ENCODE measurements at places on chromosomes 5 and 9. TPM values are rescaled to one million over a fixed set of nuclear protein-coding genes. Genes with fewer than 3 reads are reported as not detected.

GRCh38 chr5:96342581-96342980, 90.5 kb downstream of the PCSK1 start:
- no peak overlapping the region for H3K27ac ChIP-seq
- peaks cover 52% of the 10 kb centered on the region for H3K27me3 ChIP-seq
- no peak for DNase-seq
- peaks cover 16% of the 10 kb centered on the region for H3K4me1 ChIP-seq
- H3K4me3 ChIP-seq, result no peak overlapping the region

DNA sequence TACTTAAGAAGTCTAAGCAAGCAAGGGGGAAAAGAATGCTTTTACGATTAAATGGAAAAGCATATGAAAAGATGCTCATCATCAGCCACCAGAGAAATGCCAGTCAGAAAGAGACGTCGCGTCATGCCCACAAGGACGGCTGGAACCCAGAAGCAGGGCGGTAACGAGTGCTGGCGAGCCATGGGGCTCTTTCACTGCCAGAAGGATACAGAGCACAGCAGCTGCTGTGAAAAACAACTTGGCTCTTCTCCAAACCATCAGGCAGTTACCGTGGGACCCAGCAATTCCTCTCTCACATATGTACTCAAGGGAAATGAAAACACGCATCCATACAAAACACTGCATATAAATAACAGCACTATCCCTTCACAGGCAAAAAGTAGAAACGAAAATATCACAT, 95.5 kb downstream of the CAMSAP1 start:
- no peak for DNase-seq
- no peak overlapping the region for H3K4me3 ChIP-seq
- H3K36me3 ChIP-seq, result peaks cover 8% of the 10 kb centered on the region
- H3K27ac ChIP-seq, result no peak overlapping the region

DNA sequence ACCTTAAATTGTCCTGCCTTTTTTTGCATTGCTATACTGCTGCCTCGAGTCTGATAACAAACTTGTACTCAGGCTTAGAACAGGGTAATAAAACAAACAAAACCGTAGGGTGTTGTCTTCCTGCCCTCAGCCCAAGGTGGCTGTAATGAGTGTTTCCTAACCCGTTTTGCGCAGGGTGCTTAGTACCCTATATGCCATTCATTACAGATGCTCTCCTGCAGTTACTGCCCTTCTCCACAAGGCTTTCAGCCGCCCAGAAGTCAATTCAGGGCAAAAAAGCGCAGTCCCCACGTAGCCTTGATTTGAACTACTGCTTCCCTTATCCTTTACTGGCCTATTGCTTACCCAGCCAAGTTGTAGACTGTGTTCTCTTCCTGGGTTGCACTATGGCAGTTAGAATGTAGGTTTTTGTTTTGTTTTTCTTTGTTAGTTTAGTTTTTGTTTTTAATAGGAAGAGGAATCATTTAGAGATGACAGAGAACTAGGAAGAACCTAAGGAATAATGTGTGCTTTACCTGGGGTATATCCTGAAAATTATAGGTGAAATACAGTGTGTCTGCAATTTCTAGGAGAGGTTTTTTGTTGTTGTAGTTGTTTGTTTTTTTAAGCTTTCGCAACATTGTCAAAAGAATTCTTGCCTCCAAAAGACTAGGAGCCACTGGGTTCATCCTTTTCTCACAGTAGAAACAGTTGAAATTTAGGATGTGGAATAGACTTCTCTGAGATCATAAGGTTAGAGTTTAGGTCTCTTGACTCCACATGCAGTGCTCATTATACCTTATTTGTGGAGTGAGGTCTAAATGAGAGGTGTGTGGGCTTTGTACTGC, 1.3 kb downstream of the HMGXB3 start:
- no peaks in the 10 kb centered on the region for H3K27me3 ChIP-seq
- H3K36me3 ChIP-seq, result peaks cover 4% of the 10 kb centered on the region
- peak; percentile 43 for DNase-seq

DNA sequence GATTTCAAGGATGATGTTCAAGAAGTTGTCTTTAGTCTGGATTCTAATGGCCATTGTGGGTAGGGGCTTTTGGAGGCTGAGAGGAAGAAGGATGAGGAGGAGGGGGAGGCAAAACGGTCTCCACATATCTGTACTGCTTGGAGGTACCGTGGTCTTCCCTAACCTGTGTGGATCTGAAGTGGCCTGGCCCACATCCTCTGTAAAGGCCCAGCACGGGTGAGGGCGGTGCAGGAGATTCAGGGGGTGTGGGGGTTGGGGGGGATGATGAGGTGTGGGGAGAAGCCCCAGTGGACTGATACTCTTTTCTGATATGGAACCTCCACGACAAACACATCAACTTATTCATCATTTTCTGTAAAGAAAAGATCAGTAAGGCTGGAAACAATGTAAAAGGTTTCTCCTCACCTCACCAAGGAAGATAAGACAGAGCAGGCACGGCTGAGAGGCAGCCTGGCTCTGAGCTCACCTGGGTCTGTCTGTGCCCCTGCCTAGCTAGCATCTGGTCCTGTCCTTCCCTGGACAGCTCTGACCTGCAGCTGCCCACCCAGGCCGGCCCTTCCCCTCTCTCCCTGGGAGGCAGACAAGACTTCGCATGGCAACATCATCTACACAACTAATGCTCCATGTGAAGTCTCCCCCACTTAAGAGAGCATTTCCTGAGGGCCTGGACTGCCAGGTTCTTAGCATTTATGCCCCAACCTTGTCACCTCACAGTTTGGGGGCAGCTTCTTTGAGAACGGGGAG, 5.6 kb upstream of the IL3 start:
- peaks cover 10% of the 10 kb centered on the region for H3K27me3 ChIP-seq
- no peak overlapping the region for H3K4me3 ChIP-seq
- peak overlapping the region; percentile 83 for H3K27ac ChIP-seq

DNA sequence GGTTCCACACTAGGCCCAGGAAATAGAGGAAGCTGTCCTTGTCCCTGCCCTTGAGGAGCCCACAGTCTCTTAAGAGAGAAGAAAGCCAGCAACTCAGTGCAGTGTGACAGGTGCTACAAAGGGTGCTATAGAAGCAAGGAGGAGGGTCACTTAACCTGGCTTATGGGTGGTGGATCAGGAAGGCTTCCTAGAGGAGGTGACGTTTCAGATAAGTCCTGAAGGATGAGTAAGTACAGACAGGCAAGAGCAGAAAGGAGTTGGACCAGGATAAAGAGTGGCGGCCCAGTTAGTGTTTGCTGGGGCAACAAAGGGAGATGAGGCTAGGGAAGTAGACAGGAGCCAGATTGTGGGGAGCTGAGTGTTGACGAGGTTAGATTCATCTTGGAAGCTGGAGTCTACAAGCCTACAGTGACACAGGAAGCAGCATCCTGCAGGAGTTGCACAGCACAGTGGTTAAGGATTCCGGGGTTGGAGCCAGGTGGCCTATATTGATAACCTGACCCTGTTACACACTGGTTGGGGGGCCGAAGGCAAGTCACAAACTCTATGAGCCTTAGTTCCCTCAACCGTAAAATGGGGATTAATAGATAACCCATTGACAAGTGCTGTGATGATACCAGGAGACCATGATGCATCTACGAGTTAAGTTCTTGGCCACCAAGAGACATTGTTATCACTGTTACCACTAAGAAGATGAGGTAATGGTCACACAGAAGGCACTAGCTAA, 5.4 kb upstream of the LHX6 start:
- no peaks in the 10 kb centered on the region for H3K27me3 ChIP-seq
- no peak overlapping the region for H3K4me3 ChIP-seq
- peaks cover 3% of the 10 kb centered on the region for H3K36me3 ChIP-seq
- H3K27ac ChIP-seq, result no peak overlapping the region
- no peak for DNase-seq

- H3K27me3 ChIP-seq, result peaks cover 25% of the 10 kb centered on the region
- no peak overlapping the region for H3K4me3 ChIP-seq
- no peaks in the 10 kb centered on the region for H3K36me3 ChIP-seq
- DNase-seq, result no peak
- peaks cover 2% of the 10 kb centered on the region for H3K4me1 ChIP-seq
Measured at GRCh38 chr5:168712280-168712924, 133.2 kb upstream of the PANK3 start.

GRCh38 chr5:156036640-156037039, 290.3 kb upstream of the SGCD start:
- H3K27ac ChIP-seq, result no peak overlapping the region
- DNase-seq, result no peak
- H3K4me1 ChIP-seq, result no peaks in the 10 kb centered on the region
- no peak overlapping the region for H3K4me3 ChIP-seq
- no peaks in the 10 kb centered on the region for H3K27me3 ChIP-seq

GRCh38 chr9:129422032-129422842, 198.7 kb downstream of the C9orf50 start:
- DNase-seq, result no peak
- no peaks in the 10 kb centered on the region for H3K36me3 ChIP-seq
- no peaks in the 10 kb centered on the region for H3K27me3 ChIP-seq
- H3K4me3 ChIP-seq, result peak overlapping the region; percentile 2
- peaks cover 29% of the 10 kb centered on the region for H3K4me1 ChIP-seq

DNA sequence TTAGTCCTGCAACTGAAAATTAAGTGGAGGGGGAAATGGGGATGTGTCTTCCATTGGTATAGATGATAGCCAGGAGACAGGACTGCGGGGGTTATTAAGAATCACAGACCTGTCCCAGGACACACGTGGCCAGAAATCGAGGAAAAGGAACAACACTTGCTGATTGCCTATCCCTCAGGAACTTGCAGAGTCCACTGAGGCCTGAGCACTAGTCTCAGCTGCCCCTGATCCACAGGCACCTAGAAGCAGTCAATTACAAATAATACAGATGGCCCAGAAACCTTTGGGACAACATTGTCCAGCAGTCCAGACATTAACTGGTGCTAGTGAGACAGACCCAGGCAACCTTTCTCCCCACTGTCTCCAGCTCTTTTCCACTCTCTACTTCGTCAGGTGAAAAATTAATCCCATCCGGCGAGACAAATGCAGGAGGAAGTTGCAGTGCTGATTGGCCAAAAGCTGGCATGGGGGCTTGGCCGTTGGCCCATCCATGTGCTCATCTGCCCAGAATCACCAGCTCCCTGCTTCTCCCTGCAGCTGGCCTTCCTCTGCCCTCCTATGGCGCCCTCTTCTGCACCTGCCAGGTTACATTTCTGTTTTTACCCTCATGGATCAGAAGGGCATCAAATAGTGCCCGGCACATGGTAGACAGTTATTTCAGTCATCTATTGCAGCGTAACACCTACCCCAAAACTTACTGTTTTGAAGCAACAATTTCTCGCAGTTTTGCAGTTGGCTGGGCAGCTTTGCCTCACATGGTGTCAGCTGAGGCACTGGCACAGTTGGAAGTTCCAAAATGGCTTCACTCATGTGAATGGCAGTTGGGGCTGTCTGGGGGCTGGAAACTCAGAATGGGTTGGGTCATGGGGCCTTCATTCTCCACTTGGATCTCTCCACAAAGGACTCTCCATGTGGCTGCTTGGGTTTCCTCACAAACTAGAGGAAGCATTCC, 3.6 kb upstream of the B4GALT1 start:
- no peaks in the 10 kb centered on the region for H3K36me3 ChIP-seq
- no peak for DNase-seq
- no peaks in the 10 kb centered on the region for H3K27me3 ChIP-seq
- peak overlapping the region; percentile 33 for H3K4me3 ChIP-seq
- H3K27ac ChIP-seq, result peak overlapping the region; percentile 9

DNA sequence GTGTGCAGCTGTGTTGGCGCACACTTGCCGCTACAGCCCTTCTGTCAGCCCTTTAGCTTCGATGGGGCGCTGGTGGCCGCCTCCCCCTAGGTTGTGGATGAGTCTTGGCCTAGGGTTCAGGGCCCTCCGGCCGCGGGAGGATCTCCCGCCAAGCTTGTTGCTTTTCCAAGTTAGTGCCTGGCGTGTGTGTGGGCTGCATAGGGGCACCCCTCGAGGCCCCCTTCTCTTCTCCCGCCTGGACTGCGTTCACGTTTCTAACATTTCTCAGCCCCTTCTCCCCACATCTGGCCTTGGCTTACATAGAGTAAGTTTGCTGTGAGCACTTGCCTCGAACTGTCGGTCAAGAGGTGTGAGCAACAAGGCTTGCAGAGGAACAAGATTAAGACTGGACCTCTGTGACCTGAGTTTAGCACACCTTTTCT, 413 bp upstream of the OXCT1 start:
- no peaks in the 10 kb centered on the region for H3K27me3 ChIP-seq
- H3K4me3 ChIP-seq, result peak overlapping the region; percentile 90
- peak overlapping the region; percentile 93 for H3K27ac ChIP-seq
- peaks cover 28% of the 10 kb centered on the region for H3K4me1 ChIP-seq
- DNase-seq, result no peak

- DNase-seq, result no peak
- H3K27me3 ChIP-seq, result no peaks in the 10 kb centered on the region
- H3K4me3 ChIP-seq, result no peak overlapping the region
- no peak overlapping the region for H3K27ac ChIP-seq
- H3K4me1 ChIP-seq, result peaks cover 5% of the 10 kb centered on the region
Measured at GRCh38 chr9:5870691-5871090, 20.0 kb upstream of the MLANA start.

DNA sequence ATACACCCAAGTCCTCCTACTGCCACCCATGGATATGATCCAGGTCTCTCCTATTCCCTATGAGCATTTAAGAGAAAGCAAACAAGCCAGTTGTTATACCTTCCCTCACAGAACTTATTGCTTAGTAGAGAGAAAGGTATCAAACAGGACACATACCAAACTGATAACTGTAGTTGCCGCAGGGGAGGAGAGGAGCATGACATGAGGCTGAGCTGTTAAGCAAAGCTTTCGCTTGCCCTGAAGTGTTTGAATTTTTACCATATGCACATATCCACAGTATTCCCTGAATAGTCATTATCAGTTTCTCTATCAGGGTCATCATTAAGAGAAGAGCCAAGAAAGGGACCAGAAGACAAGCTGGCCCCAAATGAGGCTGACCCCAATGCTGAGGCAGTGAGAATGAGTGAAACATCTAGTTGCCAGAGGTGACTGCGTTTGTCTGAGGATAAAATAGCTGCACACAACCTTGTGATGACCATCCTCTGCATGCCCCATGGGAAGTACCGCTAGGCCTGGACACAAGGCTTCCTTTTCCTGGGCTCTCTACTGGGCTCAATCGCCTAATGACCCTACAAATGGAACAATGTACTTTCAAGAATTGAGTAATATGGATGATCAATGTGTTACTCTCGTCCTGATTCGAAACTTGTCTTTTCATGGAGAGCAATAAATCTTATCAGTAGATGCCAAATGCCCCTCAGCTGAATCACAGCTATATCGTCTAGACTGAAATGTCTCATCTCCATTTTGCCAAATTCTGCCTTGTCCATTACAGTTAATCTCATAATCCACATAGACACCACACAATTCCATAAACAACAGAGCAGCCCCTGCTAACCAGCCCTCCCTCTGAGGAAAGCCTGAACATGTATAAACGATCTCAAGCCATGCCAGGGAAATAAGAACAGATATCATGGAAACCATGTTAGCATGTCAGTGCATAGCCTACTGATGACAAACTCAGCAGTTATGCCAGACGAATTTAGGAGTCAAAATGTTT, 4.3 kb upstream of the IFNK start:
- DNase-seq, result no peak
- H3K4me1 ChIP-seq, result peaks cover 3% of the 10 kb centered on the region
- H3K27ac ChIP-seq, result no peak overlapping the region
- H3K4me3 ChIP-seq, result no peak overlapping the region

The NPR3 gene
- total RNA-seq, result 0.50 TPM

The CMBL gene
- 0.39 TPM for total RNA-seq

Measured in T-helper 17 cell (primary cell).